RKO (cell line): ENCODE measurements at places on chromosomes 4 and X.

GRCh38 chrX:8274170-8274569 is 103.1 kb upstream of the VCX2 start:
- DNase-seq: no peak

GRCh38 chr4:159764343-159764952 is 661.6 kb downstream of the RAPGEF2 start:
- peak; percentile 70 for DNase-seq

DNA sequence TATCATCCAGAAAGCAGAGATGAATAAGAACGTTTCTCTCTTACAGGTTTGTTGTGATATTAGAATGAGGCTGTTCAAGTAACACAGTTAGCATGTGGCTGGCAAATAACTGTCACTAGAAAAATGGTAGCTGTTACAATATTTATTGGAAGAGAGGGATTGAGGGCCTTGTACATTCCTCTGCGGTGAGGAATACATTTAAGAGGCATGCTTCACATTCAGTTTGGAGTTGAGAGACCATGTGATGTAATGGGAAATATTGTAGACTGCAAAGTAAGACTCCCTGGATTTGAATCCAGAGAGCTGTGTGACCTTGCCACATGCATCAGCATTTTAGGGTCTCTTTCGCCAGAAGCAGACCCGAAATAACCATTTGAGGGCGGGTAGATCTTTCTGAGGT is 104.8 kb upstream of the KIT start:
- DNase-seq: no peak

DNA sequence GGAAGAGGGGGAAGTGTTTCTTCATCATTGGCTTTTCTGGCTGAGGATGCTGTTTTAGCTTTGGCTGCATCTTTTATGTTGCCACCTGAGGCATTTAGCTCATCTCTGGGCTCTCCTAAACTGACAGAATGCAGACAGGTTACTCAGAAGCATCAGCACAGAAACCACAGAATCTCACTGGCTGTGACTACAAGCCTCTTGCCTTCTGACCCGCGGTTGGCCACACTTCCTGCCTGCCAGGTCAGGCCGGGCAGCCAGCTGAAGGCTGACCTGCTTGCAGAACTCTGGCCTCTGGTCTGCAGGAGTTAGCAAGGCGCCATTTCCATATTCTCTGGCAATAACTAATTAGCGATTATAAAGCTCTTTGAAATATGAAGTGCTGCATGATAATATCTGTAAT is 366.5 kb downstream of the MID1IP1 start:
- DNase-seq: no peak

- DNase-seq: no peak
Measured at GRCh38 chr4:8077181-8078108, 81.2 kb downstream of the ABLIM2 start.

DNA sequence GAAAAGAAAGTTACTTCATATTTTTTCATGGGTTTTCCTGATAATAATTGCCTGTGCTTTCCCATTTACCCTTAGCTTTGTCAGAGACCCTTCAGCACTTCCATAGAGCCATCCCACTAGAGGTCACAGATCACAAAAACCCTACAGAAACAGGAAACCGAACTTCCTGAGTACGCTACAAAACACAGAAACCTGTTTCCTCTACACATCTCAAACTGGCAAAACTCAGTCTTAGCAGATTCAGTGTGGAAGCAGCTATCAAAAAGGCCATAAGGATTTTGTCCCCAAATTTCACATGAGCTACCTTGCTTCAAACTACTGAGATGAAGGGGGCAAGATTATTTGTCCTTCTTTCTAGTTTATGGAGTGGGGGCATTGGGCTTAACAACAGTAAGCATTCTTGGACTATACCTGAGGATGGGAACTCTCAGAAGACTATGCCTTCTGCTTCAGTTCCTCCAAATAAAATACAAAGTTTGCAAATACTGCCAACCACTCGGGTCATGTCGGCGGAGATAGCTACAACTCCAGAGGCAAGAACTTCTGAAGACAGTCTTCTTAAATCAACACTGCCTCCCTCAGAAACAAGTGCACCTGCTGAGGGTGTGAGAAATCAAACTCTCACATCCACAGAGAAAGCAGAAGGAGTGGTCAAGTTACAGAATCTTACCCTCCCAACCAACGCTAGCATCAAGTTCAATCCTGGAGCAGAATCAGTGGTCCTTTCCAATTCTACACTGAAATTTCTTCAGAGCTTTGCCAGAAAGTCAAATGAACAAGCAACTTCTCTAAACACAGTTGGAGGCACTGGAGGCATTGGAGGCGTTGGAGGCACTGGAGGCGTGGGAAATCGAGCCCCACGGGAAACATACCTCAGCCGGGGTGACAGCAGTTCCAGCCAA is at the start of gene MMRN1:
MMRN1 (plus strand) TSS at position 206 of the 902 bp plus-strand sequence; CDS start at position 324, 118 bp downstream.
- DNase-seq: no peak

DNA sequence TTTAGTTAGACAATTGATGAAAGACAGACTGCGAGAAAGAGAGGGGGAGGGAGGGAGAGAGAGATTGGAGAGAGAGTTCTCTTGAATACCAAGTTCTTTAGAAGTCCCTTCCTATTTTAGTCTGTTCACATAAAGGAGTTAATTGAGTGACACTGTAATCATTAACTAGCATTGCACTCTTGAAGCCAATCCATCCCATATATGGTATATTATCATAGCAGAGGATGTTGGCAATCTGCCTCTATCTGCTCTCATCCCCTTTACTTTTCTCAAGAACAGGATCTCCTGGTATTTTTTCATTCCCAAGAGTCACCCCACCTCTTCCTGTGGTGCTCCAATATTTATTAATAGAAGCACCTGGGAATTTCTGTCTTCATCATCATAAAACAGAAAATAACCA is 959.6 kb upstream of the NDST4 start:
- no peak for DNase-seq

- DNase-seq: no peak
Measured at GRCh38 chr4:19512086-19512485, 739.6 kb upstream of the SLIT2 start.

GRCh38 chrX:134186362-134187121 is 50.4 kb upstream of the CCDC160 start:
- no peak for DNase-seq

GRCh38 chrX:110420771-110421499 is 62.3 kb downstream of the RTL9 start:
- peak; percentile 31 for DNase-seq

GRCh38 chr4:95129031-95129430 is 371.3 kb downstream of the BMPR1B start:
- DNase-seq: no peak

GRCh38 chr4:88981556-88981955 is 75.4 kb downstream of the FAM13A start:
- no peak for DNase-seq

DNA sequence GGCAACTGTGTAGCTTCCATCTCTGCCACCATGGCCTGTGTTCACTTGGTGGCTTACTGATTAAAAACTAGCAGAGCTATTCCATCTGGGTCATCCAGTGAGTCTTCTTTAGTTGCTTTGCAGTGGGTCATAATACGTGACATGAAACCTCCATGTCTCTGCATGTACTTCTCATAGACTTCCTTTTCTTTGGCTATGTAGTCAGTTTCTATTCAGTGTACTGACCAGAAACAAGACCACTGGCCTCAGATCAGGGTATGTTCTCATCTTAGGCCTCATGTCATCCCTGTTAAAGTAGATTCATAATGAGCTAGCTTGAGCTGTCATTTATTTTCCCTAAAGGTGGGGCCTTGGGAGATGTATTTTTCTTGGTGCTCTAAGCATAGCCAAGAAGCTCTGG is 195.2 kb downstream of the CCNG2 start:
- DNase-seq: no peak

- DNase-seq: no peak
Measured at GRCh38 chr4:38526412-38526811, 137.6 kb upstream of the KLF3 start.

GRCh38 chr4:4627111-4627510 is 85.3 kb upstream of the STX18 start:
- no peak for DNase-seq

DNA sequence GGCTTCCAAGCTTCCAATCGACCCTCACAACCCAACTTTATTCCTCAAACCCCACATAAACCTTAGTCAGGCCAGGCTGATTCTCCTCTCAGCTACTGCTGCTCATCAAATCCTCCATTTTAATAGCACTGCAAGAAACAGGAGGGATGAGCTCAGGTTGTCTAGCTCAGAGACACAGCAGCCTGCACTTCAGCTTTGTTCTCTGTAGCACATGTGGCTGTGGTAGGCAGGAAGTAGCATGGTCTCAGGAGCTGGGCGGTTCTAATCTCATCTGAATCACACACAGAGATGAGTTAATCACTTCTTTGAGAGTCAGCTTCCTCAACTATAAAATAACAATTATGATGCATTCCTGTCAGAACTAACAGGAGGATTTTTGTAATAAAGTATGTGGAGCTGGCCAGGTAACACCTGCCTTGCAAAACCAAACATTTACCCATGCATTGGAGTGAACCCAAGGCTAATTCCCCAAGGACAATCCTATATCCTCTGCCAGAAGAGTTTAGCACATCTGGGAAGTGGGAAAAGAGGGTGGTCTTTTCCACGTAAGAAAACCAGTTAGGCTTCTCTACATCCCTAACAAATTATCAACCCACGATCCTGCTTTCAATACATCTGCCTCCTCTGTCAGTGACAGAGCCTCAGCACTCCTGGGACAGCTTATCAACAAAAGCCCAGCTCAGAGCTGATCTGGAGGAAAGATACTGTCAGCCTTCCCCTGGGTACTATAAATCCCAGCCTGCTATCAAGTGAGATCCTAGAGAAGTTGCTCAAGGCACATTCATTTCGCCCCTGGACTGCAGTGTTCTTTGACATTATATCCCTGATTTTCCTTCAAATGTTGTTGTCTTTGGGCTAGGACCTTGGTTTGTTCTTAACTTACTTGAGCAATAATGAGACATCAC is 32.8 kb downstream of the ELOVL6 start:
- DNase-seq: peak; percentile 89

DNA sequence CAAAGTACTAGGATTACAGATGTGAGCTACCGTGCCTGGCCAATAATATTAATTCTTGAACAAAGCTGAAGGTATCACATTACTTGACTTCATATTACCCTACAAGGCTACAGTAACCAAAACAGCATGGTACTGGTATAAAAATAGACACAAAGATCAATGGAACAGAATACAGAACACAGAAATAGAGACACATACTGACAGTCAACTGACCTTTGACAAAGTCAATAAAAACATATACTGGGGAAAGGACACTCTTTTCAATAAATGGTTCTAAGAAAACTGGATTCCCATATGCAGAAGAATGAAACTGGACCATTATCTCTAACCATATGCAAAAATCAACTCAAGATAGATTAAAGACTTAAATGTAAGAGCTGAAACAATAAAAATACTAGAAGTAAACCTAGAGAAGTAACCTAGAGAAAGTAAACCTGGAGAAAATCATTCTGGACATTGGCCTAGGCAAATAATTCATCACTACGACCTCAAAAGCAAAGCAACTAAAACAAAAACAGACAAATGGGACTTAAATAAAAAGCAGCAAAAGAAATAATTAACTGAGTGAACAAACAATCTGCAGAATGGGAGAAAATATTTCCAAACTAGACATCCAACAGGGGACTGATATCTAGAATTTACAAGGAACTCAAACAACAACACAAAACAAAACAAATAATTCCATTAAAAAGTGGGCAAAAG is 156.6 kb downstream of the FGF16 start:
- no peak for DNase-seq
